NCI-H1417 (cell line): ENCODE measurements at places on chromosomes 3 and 15.

DNA sequence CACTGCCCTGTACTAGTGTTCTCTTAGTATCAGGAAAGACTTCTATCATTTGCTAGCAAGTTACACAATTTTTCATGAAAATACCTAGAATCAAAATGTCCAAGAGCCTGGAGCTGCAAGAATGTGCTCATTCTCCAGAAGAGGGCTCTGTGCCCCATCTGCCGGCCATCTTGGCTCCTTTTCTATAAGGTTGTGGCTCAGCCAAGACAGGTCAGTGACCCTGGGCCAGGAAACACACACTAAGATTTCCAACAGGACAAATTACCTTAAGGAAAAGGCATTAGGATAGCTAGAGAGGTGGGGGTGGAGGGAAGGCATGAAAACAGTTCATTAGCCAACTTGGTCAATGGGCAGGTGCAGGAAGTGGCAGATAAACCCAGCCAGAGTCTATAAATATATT lies 20.7 kb downstream of the TIMP4 start:
- DNase-seq = peak; percentile 7

- no peak for DNase-seq
Measured at GRCh38 chr3:61358364-61358763, 107.1 kb upstream of the FHIT start.

GRCh38 chr15:78077053-78077870 lies at the start of gene TBC1D2B:
TBC1D2B (minus strand) TSS chr15:78077711; CDS start chr15:78077652, 59 bp downstream.
- DNase-seq = peak; percentile 44

- no peak for DNase-seq
Measured at GRCh38 chr3:70558956-70559355, 246.5 kb upstream of the MDFIC2 start.

DNA sequence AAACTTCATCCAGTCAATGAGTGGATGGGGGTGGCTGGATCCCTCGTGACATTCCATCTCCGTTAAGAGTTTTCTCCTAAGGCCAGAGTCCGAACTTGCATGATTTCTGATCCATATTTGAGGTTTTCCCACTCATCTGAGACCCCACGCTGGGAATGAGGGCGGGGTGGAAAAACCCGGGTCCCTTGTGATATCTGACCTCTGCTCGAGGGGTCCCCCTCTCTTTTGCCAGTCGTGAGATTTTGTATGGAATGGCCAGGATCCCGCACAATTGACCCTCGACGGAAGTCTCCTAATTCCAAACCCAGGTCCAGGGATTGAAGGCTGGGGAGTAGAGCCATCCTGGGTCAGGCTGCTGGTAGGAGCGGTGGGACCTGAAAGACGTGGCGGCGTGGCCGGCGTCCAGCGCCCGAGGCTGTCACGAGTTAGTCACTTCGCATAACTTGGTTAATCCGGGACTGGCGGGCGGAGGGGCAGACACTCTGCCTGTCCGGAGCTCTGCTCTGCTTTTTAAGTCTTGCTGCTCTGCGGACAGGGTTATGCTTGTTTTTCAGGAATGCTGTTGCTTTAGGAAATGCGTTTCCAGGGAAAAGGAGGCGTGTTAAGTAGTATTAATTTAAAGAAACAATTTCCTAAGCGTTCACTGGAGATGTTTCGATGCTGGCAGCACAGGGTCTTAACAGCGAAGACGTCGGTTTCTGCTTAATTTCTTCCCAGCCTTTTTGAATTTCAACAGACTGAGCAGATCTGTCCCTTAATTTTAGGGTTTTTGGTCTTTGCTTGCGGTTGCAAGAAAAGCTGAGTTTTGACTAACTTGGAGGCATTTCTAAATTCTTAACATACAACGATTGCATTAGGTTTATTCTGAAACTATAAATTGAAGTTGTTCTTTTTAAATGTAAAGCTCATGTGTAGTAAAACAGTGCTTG lies 69.7 kb upstream of the LRRFIP2 start:
- peak; percentile 22 for DNase-seq

GRCh38 chr3:152511904-152512303 lies 243.2 kb downstream of the MBNL1 start:
- no peak for DNase-seq

DNA sequence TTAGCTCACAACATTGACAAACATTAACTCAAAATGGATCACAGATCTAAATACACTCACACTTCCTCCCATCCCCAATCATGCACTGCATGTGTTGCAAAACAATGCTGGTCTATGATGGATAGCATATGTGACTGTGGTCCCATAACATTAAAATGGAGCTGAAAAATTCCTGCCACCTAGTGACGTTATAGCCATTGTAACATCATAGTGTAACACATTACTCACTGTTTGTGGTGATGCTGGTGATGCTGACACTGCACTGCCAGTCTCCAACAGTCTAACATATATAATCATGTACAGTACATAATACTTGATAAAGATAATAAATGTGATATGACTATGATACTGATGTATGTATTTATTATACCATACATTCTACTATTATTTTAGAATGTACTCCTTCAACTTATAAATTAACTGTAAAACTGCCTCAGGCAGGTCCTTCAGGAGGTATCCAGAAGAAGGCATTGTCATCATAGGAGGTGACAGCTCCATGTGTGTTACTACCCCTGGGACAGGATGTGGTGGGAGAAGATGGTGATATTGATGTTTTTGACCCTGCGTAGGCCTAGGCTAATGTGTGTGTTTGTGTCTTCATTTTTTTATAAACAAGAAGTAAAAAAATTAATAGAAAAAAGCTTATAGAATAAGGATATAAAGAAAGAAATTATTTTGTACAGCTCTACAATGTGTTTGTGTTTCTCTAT lies 41.3 kb downstream of the TXNRD3 start:
- DNase-seq = no peak

- DNase-seq = no peak
Measured at GRCh38 chr3:158765518-158766205, 33.4 kb upstream of the RARRES1 start.
